NCI-H2107 (cell line): ENCODE measurements at places on chromosomes 2 and 18.

DNA sequence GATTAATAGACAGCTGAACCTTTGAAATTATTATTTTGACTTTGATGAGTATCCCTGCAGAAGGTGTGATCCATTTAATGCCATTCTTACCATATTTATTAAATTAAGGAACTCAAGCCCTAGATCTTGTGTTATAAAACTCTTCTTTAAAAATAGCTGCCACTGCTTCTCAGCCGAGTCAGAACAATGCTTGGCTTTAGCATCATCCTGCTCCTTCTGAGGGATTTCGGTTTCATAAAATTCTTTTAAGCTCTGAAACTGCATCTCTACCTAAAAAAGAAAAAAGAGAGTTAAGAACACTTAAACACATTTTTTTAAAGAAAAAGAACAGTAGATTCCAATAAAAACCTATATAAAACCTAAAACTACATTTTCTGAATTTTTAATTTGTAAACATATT, 70.7 kb upstream of the TTN start:
- no peak for DNase-seq

DNA sequence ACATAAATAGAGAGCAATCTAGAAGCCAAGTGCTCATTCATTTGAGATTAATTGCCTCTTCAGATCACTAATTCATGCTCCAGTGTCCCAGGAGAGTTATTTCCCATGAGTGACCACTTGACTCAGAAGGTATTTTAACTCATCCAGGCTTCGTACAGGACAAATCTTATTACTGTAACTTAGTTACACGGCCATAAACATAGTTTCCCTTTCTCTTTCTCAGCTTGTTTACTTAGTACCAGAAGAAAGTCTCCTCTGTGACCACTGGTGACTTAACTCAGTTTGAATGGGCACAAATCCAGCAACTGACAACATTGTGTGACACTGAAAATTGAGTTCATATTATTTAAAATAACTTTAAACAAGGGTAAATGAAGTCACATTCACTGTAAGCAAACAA, 25.3 kb downstream of the MMADHC start:
- DNase-seq = peak; percentile 21

GRCh38 chr2:7683196-7683595, 766.0 kb downstream of the RNF144A start:
- no peak for DNase-seq

GRCh38 chr2:4404363-4404762, 701.0 kb downstream of the DCDC2C start:
- no peak for DNase-seq

- DNase-seq = no peak
These were observed 124.9 kb downstream of the CSRNP3 start for GRCh38 chr2:165594231-165594934.

GRCh38 chr2:223896833-223897311, 48.3 kb downstream of the WDFY1 start:
- DNase-seq = no peak

GRCh38 chr2:182070736-182071135, 85.1 kb downstream of the PPP1R1C start:
- DNase-seq = no peak

DNA sequence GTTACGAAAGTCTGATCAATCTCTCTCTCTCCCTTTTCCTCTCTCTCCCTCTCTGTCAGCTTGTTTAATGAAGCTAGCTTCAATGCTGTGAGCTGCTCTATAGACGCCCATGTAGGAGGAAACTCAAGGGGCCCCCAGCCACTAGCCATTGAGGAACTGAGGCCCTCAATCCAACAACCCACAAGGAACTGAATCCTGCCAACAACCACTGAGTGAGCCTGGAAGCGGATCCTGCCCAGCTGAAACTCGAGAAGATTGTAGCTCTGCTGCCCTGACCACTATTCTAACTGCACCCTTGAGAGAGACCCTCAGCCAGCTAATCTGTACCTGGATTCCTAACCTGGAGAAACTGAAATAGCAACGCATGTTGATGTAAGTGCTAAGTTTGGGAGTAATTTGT, 129.2 kb downstream of the BCL11A start:
- no peak for DNase-seq

DNA sequence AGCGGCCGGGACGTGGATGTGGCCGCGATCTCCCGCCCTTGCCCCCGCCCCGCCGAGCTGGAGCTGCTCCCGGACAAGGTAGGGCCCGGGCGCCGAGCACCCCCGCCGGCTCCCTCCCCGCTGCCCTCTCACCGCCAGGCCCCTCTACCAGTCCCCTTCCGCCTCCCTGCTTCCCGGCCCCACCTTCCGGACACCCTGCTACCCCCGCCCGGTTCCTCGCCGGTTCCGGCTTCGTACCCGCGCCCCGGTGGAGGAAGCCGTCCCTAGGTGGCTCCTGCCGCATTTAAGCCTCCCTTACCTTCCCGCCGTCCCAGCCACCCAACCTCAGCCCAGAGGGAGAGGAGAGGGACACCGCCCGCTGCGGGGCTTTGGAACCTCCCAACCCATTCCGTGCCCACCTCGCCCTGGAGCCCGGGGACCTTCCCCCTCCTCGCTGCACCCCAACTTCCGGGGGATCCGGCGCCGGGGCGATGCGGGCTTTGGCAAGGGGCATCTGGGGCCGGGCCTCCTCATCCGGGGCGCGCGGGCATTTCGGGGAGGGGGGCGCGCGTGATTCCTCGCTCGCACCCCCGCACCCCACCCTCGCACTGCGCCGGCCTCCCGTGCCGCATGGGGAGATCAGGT, 475 bp downstream of the B3GNT2 start:
- DNase-seq = no peak

DNA sequence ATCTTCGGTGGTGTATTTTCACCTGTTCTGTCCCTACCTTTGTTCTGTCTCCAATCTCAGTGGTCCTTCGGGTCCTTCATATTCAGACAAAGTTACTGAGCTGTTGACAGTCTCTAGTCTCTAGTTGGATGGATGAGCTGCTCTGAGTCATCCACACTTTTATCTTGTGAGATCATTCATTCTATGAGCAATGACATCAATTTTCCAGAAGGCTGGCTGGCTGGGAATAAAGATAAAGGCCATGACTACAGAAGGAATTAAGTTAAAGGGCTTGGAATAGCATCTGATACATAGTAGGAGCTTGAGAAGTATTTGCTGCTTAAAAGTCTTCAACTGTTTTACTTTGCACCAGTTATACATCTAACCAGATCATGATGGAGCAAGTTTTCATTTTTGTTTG, 43.1 kb upstream of the SLC39A10 start:
- no peak for DNase-seq

GRCh38 chr2:104733226-104733943, 120.5 kb upstream of the POU3F3 start:
- no peak for DNase-seq

GRCh38 chr2:60994131-60994530, 23.4 kb upstream of the PEX13 start:
- no peak for DNase-seq

- no peak for DNase-seq
These were observed 419.9 kb downstream of the NBAS start for GRCh38 chr2:15141211-15141610.

- no peak for DNase-seq
These were observed 7.2 kb downstream of the STK36 start for GRCh38 chr2:218679119-218679518.
